B cell (primary cell): ENCODE measurements at places on chromosomes 5 and 9. TPM values are rescaled to one million over a fixed set of nuclear protein-coding genes. Genes with fewer than 3 reads are reported as not detected.

NMUR2 gene
- total RNA-seq: not detected in 2 replicates

PCDHA9 gene
- total RNA-seq: not detected in 2 replicates

DNA sequence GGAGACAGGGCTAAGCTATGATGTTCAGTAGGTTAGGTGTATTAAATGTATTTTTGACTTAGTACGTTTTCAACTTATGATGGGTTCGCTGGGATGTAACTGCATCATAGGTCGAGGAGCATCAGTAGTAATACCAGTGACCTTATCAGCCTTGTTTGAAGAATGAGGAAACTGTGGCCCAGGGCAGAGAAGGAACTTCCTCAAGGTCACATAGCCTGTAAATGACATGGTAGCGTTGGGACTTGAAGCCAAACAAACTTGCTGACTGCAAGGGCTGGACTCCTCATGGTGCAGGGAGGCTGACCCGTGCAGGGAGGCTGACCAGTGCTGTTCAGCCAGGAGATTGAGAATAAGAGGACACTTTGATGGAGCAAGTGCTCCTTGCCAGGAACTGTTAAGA lies 21.3 kb upstream of the PTPN3 start:
- no peak for DNase-seq
- H3K4me3 ChIP-seq: no peak overlapping the region
- no peaks in the 10 kb centered on the region for H3K4me1 ChIP-seq
- H3K36me3 ChIP-seq: no peaks in the 10 kb centered on the region

DNA sequence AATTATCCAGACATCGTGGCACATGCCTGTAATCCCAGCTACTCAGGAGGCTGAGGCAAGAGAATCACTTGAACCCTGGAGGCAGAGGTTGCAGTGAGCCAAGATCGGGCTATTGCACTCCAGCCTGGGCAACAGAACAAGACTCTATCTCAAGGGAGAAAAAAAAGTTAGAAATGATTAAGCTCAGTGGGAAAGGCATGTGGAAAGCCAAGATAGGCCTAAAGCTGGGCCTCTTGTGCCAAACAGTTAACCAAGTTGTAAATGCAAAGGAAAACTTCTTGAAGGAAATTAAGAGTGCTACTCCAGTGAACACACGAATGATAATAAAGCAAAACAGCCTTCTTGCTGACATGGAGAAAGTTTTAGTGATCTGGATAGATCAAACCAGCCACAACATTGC lies 43.0 kb downstream of the TBCA start:
- H3K4me1 ChIP-seq: no peaks in the 10 kb centered on the region
- H3K27ac ChIP-seq: no peak overlapping the region

GRCh38 chr5:39426051-39426745 lies 1.4 kb upstream of the DAB2 start:
- H3K4me3 ChIP-seq: no peak overlapping the region
- peaks cover 15% of the 10 kb centered on the region for H3K27me3 ChIP-seq
- H3K36me3 ChIP-seq: no peaks in the 10 kb centered on the region

- H3K4me1 ChIP-seq: no peaks in the 10 kb centered on the region
- H3K36me3 ChIP-seq: no peaks in the 10 kb centered on the region
- H3K4me3 ChIP-seq: no peak overlapping the region
- H3K27ac ChIP-seq: no peak overlapping the region
- H3K27me3 ChIP-seq: no peaks in the 10 kb centered on the region
Measured at GRCh38 chr5:116524051-116524904, 50.3 kb downstream of the SEMA6A start.

GRCh38 chr9:134575901-134576176 lies 65.8 kb upstream of the COL5A1 start:
- DNase-seq: no peak
- no peaks in the 10 kb centered on the region for H3K36me3 ChIP-seq
- no peaks in the 10 kb centered on the region for H3K27me3 ChIP-seq

DNA sequence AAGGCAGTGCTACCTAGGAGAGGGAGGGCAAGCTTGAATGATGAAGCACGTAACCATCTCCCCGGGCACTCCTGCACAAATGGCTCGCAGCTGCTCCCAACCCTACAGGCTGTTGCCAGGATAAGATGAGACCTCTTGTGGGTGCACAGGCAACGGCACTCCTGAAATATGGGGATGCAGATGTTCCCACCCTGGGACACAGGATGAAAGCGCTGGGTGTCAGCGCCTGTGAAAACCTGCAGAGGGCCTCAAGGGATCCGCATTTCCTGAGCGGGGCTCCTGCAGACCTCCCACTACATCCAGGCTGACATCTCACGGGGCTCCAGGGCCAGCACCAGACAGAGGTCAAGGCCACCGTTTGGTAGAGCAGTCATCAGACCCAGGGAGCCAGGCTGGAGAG lies 60.7 kb downstream of the SMIM23 start:
- no peak overlapping the region for H3K27ac ChIP-seq
- H3K27me3 ChIP-seq: no peaks in the 10 kb centered on the region
- DNase-seq: no peak
- no peaks in the 10 kb centered on the region for H3K36me3 ChIP-seq
- no peak overlapping the region for H3K4me3 ChIP-seq

GRCh38 chr9:136762915-136763648 lies 1.2 kb downstream of the LCN15 start:
- H3K27ac ChIP-seq: no peak overlapping the region
- H3K36me3 ChIP-seq: no peaks in the 10 kb centered on the region
- DNase-seq: peak; percentile 66
- H3K27me3 ChIP-seq: no peaks in the 10 kb centered on the region
- H3K4me3 ChIP-seq: no peak overlapping the region

GRCh38 chr5:96680759-96681470 lies 18.7 kb downstream of the CAST start:
- no peaks in the 10 kb centered on the region for H3K27me3 ChIP-seq
- H3K27ac ChIP-seq: no peak overlapping the region

DNA sequence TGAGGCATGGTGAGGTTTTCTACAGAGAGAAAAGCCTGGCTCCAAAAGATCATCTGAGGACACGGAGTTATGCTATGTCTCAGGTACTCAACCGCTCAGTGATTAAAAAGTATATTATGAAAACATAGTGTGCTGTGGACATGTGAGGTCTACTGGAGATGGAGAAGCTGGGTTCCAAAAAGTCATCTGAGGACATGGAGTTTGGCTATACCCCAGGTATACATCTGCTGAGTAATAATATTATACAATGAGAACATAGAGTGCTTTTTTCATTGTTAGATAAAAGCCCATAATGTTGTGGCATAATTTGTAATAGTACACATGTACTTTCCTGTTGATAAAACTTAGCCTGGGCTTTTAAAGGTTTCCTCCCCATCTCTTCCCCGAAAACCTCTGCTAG lies 70.7 kb upstream of the SHISAL2B start:
- no peak overlapping the region for H3K27ac ChIP-seq
- no peaks in the 10 kb centered on the region for H3K4me1 ChIP-seq
- no peak overlapping the region for H3K4me3 ChIP-seq
- H3K27me3 ChIP-seq: no peaks in the 10 kb centered on the region
- H3K36me3 ChIP-seq: no peaks in the 10 kb centered on the region

DNA sequence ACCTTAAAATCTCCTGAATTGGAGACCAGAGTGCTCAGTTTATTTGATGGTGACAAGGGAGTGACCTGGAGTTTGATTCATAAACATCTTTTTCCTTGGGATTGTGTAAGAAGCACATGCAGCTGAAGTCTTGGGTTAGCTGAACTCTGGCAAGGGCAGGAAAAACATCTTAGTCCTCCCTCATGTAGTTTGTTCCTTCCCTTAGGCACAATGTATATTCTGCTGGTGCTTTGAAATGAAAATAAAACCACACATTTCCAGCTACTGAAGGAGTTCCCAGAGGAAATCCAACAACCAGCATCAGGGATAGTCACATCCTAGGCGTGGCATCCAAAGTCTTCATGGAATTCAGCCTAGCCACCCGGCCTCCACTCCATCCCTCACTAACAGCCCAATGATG lies 95.2 kb upstream of the PAPPA start:
- no peaks in the 10 kb centered on the region for H3K36me3 ChIP-seq
- no peak for DNase-seq
- no peaks in the 10 kb centered on the region for H3K4me1 ChIP-seq
- H3K27me3 ChIP-seq: no peaks in the 10 kb centered on the region
- H3K27ac ChIP-seq: no peak overlapping the region

DNA sequence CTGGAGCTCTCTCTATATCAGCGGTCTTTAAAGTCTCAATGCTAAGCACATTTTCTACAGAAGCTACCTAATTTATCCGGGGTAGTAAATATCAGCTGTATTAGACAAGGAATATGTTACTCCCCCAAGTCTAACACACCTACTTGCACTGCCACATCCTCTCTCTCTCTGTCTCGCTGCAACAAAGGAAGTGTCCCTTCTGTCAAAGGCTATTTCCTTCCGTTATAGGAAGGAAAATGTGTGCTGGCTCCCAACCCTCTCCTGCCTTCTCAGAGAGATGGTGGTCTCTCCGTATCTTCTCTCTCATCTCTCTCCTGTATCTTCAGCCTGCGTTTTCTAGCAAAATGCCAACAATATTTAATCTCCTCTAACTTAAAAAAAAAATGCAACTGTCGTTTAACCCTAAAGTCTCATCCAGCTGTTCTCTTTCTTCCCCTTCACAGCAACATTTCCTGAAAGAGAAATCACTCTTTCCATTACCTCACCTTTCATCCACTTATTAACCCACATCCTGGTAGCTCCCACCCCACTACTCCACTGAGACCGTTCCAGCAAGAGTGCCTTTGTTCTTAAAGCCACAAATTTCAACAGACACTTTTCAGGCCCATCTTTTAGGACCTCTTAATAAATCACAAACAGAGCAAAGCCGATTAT lies 2.3 kb downstream of the TTF1 start:
- no peak overlapping the region for H3K4me3 ChIP-seq
- H3K36me3 ChIP-seq: peaks cover 28% of the 10 kb centered on the region
- H3K27me3 ChIP-seq: no peaks in the 10 kb centered on the region
- peak; percentile 8 for DNase-seq
- peak overlapping the region; percentile 62 for H3K27ac ChIP-seq

GRCh38 chr5:120447706-120448239 lies 16.3 kb upstream of the PRR16 start:
- H3K4me1 ChIP-seq: no peaks in the 10 kb centered on the region
- no peak overlapping the region for H3K4me3 ChIP-seq
- no peak for DNase-seq
- H3K36me3 ChIP-seq: no peaks in the 10 kb centered on the region
- no peak overlapping the region for H3K27ac ChIP-seq

PNPLA7 gene
- total RNA-seq: 18.7 and 22.6 TPM in 2 replicates

DNA sequence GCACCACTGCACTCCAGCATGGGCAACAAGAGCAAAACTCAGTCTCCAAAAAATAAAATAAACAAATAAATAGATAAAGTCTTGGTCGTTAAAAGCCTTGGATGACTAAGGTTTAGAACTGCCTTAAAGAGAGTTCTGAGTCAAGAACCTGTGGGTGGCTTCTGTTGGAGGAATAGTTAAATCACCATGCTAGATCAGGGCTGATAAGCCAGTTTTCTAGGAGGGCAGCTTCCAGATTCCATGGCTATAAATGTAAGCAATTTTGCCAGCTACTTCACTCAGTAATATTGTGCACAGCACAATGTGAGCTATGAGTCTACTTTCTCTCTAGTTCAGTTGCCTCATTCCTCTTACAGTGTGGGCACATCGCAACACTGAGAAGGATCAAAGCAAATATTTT lies 242.1 kb upstream of the NUDT12 start:
- H3K4me1 ChIP-seq: no peaks in the 10 kb centered on the region
- H3K36me3 ChIP-seq: no peaks in the 10 kb centered on the region
- DNase-seq: no peak
- H3K4me3 ChIP-seq: no peak overlapping the region
- no peak overlapping the region for H3K27ac ChIP-seq
- no peaks in the 10 kb centered on the region for H3K27me3 ChIP-seq

- no peak overlapping the region for H3K27ac ChIP-seq
- H3K27me3 ChIP-seq: no peaks in the 10 kb centered on the region
- no peaks in the 10 kb centered on the region for H3K4me1 ChIP-seq
- no peak overlapping the region for H3K4me3 ChIP-seq
Measured at GRCh38 chr5:9572246-9572645, 26.4 kb upstream of the SEMA5A start.

TMEM174 gene
- not detected in 2 replicates for total RNA-seq

GARIN3 gene
- total RNA-seq: not detected in 2 replicates

- H3K27ac ChIP-seq: no peak overlapping the region
- H3K36me3 ChIP-seq: no peaks in the 10 kb centered on the region
- DNase-seq: no peak
- no peaks in the 10 kb centered on the region for H3K27me3 ChIP-seq
- H3K4me1 ChIP-seq: no peaks in the 10 kb centered on the region
Measured at GRCh38 chr9:8751406-8751930, 951.9 kb upstream of the DMAC1 start.

IL13 gene
- 0.42 TPM in 1 of 2 replicates, not detected in the other for total RNA-seq

DNA sequence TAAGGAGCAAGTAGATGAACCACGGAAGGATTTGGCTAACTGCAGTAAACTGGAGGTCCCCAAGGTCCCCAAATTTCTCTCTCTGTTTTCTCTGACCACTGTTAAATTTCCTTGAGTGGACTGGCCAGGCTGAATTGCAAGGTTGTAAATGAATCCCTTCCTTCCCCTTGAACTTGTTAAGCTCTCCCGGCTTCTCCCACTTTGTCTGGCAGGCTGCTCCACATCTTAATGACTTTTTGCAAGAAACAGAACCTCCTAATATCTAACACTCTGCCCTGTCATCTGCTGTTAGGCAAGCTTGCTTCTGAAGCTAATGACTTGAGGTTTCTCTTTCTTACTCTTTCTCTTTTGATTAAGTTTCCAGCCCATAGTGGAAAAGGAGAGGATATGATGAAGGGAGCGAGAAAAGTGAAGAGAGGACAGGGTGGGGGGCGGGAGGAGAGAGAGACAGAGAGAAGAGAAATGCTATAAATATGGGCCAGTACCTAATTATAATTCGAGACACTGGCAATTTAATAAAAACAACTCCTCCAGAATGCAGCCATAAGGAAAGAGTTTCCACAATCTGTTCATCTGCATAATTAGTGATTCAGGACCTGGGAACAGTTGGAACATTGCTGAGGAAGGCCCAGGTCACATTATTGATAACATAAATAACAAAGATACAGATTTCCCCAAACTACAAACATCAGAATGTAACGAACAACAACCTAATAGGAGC lies 437.3 kb upstream of the MPDZ start:
- H3K4me3 ChIP-seq: no peak overlapping the region
- H3K27me3 ChIP-seq: no peaks in the 10 kb centered on the region
- H3K4me1 ChIP-seq: no peaks in the 10 kb centered on the region
- H3K36me3 ChIP-seq: no peaks in the 10 kb centered on the region
- no peak overlapping the region for H3K27ac ChIP-seq

DNA sequence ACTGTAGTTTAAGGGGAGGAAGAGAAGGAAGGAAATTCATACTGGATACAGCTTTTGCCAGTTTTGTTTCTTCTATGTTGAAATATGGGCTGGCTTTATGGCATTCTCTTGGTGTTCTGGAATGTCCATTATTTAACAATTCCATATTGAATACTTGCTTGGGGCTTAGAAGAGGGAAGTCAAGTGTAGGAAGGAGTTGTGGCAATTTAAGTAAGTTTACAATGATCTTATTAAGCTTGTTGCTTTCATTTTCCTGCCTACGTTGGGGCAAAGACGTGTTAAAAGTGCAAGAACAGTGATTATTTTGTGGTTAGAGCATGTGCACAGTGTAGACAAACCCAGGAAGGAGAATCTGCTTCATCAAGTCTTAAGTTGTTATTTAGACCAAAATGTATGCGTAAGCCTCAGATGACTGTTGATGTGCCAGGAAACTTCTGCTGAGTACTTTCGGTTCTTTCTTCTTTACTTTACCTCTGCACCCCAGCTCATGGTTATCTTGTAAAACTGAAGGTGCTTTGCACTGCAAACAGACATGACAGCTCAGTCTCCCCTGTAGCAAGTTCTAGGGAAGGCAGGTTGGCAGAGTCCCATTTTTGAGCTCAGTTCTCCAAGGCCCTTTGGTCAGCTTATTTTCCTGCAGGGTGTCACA lies 75.8 kb downstream of the F2RL2 start:
- no peaks in the 10 kb centered on the region for H3K27me3 ChIP-seq
- no peaks in the 10 kb centered on the region for H3K36me3 ChIP-seq
- peak; percentile 76 for DNase-seq
- peak overlapping the region; percentile 71 for H3K27ac ChIP-seq
- H3K4me3 ChIP-seq: no peak overlapping the region
- peaks cover 41% of the 10 kb centered on the region for H3K4me1 ChIP-seq
